ENCODE measurements at places on chromosomes 3 and 15.

- no peak for DNase-seq
These were observed 208.1 kb downstream of the SATB1 start for GRCh38 chr3:18216996-18217395.

DNA sequence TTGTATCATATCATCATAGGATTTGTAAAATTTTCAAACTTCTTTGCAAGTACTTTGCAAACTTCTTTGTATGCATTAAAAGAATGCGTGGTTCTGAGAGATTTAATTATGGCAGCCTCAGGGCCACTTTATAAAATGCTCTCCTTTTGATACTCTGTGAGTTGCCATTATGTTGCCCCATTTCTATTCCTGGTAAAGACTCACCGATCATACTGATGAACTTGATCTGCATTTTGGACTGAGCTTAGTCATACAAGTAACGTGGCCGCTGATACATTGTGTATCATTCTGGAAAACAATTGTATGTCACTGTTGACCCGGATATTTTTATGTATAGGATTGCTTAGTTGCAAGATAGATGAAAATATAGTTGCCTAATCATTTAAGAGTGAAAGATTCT is 38.8 kb downstream of the AKAP13 start:
- DNase-seq = no peak

GRCh38 chr3:39291903-39292329 is 12.1 kb upstream of the CX3CR1 start:
- peak; percentile 66 for DNase-seq

DNA sequence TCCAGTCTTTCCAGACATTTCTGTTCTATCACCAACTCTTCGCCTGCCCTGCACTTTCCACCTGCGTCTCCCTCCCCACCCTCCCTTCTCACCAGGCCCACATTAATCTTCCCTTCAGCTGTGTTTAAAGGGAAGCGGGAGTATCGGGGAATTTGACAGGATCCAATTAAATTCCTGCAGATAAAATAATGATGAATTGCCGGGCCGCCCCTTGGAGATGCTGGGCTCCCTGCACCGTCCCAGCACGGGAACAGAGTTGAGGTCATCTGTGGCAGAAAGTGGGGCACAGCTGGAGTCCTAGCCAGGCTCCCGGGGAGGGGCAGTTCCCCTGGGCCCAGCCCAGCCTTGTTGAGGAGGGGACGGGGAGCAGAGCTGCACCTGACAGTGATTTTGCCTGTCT is 30.3 kb downstream of the PLXNA1 start:
- no peak for DNase-seq

GRCh38 chr15:31869686-31870307 is 160.5 kb upstream of the CHRNA7 start:
- DNase-seq = no peak

DNA sequence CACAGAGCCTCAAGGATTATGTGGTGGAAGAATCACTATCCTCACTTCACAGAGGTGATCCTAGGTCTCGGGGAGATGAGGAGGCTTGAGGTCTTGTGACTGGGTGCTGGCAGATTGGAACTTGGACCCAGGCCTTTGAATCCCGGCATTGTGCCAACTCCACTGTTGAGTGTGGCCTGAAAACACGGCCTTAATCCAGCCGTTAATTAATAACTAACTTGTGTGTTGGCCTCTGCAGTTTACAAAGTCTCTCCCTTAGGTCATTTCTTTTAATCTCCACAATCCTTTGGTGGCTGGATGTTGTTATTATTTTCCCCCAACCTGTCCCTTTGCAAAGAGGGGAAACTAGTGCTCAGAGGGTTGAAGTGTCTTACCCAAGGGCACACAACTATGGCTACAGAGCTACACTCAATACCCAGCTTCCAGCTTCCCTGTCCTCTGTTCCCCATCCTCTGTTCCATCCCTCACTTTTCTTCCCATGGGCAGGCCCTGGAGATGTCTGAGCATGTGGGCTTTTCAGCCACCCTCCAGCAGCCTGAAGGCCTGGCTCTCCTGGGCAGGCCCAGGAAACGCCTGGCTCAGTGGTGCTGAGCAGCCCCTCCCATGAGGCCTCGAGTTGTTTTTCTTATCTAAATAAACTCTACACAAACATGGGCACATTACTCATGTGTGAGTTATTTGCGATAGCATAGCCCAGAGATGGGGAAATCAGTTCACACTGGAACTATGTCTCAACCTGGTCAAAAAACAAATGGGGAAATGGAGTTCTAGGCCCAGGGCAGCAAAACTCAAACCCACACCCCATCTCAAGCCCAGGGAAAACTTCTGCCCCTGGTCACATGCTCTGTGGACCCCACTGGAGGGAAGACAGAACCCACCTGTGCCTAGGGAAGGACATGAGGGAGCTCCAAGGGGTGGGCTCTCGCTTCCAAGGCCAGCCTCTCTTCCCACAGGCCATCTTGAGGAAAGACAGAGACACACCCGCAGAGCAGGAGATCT is 16.8 kb upstream of the SMAD3 start:
- peak; percentile 90 for DNase-seq

DNA sequence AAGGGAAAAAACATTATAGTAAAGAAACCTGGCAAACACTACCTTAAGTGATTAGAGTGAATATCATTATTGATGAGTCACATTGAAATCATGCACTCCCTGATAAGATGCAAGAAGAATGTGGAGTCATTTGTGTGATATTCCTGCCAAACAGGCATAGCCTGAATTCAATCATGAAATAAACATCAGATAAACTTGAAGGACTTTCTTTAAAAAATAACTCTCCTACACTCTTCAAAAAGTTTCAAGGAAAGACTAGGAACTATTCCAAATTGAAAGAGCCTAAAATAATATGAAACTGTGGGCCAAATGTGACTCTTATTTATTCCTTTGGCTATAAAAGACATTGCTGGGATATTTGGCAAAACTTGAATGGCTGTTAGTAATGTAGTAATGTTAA is 625.7 kb upstream of the LMCD1 start:
- DNase-seq = peak; percentile 85

- no peak for DNase-seq
These were observed 101.2 kb downstream of the TCF12 start for GRCh38 chr15:57019496-57020160.

GRCh38 chr3:71486831-71487230 is 96.7 kb downstream of the FOXP1 start:
- no peak for DNase-seq

- DNase-seq = no peak
These were observed 33.0 kb upstream of the ACKR4 start for GRCh38 chr3:132564070-132564465.

GRCh38 chr15:56454836-56455235 is 10.1 kb downstream of the MNS1 start:
- peak; percentile 5 for DNase-seq

DNA sequence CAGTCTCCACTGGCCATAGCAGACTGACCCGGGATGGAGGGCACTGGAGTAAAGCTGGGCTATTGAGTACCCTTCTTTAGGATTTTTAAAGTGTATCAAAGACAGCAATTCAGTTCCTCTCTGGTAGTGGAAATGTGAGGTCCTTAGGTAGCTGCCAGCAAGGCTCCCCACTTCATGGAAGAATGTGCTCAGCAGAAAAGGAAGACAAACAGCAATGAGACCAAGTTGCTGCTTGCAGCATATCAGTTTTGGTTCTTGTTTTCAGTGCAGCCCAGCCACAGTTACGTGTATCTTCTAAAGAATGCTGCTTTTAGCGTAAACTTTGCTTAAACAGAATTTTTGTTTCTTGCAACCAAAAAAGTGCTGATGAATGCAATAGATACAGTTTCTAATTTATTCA is 374.0 kb upstream of the CBLB start:
- DNase-seq = no peak
